ENCODE measurements at places on chromosomes 3 and 15. TPM values are rescaled to one million over a fixed set of nuclear protein-coding genes. Genes with fewer than 3 reads are reported as not detected.

The CEP19 gene
- total RNA-seq, result 11.2 TPM

The CYP11A1 gene
- total RNA-seq, result 0.10 TPM

The CTDSPL gene
- 18.3 TPM for total RNA-seq

The SOX2 gene
- 1.6 TPM for total RNA-seq

The GRIP2 gene
- 6.8 TPM for total RNA-seq

- DNase-seq, result no peak
These were observed 183.4 kb downstream of the GOLGA6L6 start for GRCh38 chr15:20358066-20358778.

GRCh38 chr15:90482124-90483011, 47.4 kb upstream of the CRTC3 start:
- DNase-seq, result peak; percentile 52

DNA sequence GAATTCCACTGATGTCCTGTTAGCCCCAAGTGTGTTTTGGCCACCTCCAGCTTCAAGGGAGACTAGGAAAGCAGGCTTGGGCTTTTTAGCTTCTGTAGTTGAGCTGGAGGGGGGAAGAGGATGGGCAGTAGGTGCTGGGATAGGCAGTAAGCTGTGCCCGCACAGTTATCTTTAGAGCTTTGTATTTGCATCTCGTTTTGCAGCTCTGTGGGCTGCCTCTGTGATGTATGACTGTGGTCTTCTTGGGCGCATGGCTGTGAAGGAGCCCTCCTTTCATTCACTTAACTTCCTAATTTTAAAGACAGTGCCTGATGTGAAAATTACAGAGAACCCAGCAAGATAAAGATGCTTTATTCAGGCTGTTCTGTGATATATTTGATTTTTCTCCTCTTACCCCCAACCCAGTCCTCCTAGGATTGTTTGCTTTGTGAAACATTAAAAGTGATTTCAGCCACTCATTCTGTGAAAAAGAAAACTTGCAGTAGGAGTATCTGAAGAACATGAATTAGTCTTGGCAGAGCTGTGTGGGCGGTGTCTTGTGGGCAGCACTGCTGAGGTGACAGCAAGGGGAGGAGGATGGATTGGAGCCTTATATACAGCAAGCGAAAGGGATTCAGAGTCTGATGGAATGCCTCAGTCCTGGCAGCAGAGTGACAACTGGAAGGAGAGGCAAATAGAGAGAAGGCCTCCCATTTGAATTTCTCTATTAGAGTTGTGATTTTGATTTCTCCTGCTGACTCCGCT, 74.3 kb downstream of the LARS2 start:
- DNase-seq, result no peak

DNA sequence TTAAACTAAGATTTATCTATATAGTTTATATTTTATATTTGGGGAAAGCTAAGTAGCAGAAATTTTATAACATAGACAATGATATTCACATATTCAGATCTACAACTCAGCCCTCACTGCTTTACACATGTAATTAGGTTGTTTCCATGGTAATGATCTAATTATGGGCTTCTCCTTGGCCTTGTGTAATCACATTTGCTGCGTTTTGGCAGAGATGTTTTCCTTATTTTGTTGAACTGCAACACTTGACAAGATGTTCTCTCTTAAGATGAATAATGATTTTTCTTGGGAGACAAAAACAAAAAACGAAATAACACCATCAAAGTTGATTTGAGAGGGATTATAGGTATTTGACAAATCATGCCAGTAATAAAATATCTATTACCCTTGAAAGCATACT, 635.6 kb upstream of the TBL1XR1 start:
- no peak for DNase-seq

GRCh38 chr3:31839144-31839917, 141.7 kb downstream of the OSBPL10 start:
- DNase-seq, result no peak

DNA sequence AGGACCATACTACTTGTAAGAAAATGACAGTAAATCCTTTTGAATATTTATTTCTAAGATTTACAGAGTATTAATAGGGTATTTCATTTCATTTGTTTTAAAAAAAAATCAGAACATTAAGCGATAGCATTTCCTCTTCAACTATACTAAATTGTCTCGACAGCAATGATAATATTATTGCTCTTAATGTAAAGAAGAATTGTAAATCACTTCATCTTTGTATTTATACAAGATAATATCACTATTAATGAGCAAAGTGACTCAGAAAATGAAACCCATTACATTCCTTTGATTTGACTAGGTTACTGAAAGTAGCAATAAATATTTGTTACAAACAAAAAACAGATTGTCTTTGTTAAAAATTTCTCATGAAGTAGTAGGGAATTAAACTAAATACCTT, 131.1 kb upstream of the CNTN4 start:
- DNase-seq, result no peak

DNA sequence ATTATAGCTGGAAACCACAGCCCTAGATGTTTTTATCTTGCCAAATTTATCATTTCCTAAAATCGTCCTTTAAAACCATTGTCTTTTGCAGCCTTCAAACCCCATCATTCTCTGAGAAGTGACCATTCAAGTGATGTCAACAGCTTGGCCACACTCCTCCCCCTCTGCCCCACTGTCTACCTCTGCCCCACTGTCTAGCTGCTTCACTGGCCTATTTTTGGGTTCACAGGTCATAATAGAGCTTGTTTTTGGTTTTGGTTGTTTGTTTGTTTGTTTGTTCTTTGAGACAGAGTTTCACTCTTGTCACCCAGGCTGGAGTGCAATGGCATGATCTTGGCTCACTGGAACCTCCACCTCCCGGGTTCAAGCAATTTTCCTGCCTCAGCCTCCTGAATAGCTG, 93.2 kb upstream of the IL12A start:
- no peak for DNase-seq

- no peak for DNase-seq
These were observed 966.7 kb upstream of the ROBO1 start for GRCh38 chr3:80734483-80734882.

- DNase-seq, result peak; percentile 92
These were observed 10.9 kb downstream of the RTP1 start for GRCh38 chr3:187208159-187208558.

GRCh38 chr3:23959135-23959900, 14.2 kb downstream of the NR1D2 start:
- DNase-seq, result peak; percentile 88

- no peak for DNase-seq
These were observed 60.8 kb downstream of the RGMA start for GRCh38 chr15:93028111-93028631.

DNA sequence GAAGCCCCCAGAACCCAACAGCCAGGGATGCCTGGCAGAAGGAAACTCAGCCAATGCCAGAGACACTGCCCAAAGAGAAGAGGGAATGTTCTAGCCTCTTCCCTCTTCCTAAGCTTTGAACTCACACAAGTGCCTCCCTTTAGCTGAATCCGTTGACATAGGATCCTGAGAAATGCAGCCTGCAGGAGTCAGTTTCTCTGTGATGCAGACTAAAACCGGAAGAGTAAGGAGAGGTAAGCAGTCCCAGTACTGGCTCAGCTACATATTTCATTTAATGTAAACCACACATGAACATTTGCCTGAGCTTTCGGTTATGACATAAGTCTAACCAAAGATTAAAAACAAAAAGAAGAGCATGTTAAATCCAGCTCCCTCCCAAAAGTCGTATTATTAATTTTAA, 768.7 kb downstream of the TBL1XR1 start:
- DNase-seq, result no peak

DNA sequence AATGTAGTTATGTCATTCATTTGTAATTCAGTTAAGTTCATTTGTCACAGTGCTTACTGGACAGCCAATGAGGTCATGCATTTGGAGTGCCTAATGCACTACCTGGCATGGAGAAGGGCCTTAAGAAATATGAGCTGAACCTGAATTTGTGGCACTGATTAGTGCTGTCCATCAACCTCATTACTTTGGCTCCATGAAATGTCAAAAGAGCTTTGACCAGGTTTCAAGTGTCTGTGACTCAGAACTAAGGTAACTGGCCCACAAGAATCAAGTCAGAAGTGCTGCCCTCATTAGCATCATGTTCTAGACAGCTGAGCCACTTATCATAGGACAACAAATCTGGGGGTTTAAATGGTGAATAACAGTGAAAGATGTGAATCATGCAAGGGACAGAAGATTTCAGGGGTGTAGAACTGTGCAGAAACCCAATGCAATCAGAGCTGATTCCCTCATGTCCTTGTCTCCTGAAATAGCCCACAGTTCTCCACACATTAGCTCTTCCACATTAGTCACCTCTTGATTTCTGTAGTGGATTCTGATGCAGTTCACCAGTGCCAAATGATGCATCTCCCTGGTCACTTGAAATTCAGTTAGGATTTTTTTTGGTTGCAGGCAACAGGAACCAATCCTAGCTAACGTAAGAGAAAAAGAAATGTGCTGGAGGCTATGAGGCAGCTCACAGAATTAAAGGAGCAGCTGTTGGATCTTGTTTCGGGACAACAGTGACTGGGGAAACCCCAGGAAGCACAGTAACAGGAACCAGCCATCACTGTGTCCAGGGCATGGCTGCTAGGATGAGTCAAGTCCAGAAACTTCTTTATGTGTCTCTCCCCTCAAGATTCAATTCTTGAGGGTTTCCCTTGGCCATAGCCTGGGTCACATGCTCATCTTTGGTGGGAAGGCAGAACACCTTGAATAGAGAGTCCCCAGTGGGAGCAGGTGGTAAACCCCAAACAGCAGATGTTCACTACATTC, 38.7 kb downstream of the CHST2 start:
- peak; percentile 74 for DNase-seq

All from M059J (cell line).